ENCODE measurements at places on chromosomes 7 and 10. TPM values are rescaled to one million over a fixed set of nuclear protein-coding genes. Genes with fewer than 3 reads are reported as not detected.

GRCh38 chr10:132103116-132103910, 37.6 kb downstream of the JAKMIP3 start:
- DNase-seq = no peak

GRCh38 chr7:55177068-55177530, 158.3 kb downstream of the EGFR start:
- no peak for DNase-seq

DNA sequence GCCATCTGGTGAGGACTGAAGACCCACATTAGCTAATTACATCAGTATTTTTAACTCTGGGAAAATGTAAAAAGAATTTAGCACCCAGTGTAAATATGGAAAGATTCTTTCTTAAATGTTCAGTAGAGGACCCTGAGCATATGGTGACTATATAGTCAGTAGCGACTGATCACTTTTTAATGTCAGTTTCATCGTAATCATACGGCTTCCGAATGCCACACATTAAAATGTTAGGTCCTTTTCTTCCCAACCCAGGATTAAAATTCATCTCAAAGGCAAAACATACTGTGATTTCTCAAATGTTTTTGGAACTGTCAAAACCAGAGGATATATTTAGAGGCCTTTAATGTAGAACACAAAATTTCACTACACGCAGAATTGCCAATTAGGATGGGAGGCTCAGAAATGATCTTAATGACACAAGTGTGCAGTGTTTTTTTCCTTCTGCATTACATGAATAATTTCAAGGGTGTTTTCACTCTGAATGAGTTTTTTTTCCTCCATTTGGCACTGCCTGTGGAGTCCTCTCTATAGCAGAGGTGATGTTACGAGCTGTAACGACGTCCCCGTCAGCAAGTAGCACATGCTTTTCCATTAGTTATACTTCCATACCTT, 382.7 kb downstream of the PAXIP1 start:
- DNase-seq = no peak

DNA sequence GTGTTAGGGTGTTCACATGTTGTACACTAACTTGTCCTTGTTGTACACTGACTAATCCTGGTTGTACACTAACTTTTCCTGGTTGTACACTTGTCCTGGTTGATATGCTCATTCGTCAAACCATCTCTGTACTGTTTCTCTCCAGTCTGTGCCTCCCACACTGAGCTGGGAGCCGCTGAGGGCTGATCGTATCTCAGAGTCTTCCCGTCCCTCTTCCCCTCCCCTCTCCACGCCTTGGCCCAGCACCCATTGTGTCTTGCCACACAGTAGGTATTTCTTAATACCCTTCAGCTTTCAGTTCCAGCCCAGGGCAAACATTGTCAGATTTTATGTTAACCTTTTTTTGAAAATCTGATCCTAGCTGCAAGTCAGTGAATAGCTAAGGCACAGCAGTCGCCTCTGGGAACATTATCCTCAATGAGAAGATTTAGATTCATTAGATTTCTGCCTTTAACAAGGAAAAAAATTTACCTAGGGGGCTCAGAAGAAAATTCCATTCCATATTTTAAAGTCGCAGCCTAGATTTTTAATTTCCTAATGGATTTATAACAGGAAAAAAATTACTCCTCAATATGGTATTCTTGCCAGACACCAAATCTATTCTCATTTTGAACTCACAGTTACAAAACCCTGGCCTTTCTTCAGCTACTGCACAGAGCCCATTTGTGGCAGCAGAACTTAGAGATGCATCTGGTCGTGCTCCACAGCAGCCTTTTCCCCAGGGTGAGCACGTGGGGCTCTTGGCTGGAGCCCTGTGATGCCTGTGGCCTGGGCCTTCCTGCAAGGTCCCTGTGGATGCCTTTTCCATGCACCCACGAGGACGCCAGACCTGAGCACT, 33.0 kb upstream of the CHST15 start:
- DNase-seq = no peak

- no peak for DNase-seq
Measured at GRCh38 chr7:83836028-83836427, 187.1 kb upstream of the SEMA3E start.

DNA sequence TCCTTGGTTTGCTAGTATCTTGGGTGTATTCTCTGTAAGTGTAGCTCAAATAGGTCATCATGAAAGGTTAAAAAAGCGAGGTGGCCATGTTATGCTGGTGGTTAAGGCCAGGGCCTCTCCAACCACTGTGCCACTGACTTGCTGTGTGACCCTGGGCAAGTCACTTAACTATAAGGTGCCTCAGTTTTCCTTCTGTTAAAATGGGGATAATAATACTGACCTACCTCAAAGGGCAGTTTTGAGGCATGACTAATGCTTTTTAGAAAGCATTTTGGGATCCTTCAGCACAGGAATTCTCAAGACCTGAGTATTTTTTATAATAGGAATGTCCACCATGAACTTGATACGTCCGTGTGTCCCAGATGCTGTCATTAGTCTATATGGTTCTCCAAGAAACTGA, 17.1 kb downstream of the SCD start:
- DNase-seq = no peak

DNA sequence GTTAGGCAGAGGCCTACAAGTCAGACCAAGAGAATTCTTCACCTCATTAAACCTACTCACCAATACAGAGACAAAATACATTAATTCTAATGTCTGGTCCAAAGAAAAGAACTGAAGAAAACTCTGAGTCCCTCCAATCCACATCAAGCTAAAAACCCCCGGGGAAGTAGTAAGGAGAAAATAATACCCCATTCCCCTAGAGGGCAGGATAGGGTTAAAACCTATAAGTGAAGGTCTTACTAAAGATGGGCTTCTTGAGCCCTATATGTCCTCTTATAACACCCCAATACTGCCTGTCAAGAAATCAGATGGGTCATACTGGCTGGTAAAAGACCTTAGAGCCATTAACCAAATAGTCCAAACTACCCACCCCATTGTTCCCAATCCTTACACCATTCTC, 141.3 kb upstream of the TMEM106B start:
- DNase-seq = no peak

DNA sequence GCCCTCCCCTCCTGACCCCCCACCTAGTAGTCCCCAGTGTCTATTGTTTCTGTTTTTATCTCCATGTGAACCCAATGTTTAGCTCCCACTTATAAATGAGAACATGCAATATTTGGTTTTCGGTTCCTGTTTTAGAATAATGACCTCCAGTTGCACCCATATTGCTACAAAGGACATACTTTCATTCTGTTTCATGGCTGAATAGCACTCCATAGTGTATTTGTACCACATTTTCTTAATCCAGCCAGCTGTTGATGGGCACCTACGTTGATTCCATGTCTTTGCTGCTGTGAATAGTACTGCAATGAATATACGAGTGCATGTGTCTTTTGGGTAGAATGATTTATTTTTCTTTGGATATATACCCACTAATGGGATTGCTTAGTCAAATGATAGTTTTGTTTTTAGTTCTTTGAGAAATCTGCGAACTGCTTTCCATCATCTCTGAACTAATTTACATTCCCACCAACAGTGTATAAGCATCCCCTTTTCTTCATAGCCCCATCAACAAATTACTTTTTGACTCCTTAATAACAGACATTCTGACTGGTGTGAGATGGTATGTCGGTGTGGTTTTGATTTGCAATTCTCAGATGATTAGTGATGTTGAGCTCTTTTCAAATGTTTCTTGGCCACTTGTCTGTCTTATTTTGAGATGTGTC, 128.4 kb upstream of the PHYHIPL start:
- no peak for DNase-seq

GRCh38 chr7:75950111-75950681, 35.2 kb downstream of the POR start:
- DNase-seq = no peak

- no peak for DNase-seq
Measured at GRCh38 chr10:77195101-77195500, 442.5 kb downstream of the KCNMA1 start.

DNA sequence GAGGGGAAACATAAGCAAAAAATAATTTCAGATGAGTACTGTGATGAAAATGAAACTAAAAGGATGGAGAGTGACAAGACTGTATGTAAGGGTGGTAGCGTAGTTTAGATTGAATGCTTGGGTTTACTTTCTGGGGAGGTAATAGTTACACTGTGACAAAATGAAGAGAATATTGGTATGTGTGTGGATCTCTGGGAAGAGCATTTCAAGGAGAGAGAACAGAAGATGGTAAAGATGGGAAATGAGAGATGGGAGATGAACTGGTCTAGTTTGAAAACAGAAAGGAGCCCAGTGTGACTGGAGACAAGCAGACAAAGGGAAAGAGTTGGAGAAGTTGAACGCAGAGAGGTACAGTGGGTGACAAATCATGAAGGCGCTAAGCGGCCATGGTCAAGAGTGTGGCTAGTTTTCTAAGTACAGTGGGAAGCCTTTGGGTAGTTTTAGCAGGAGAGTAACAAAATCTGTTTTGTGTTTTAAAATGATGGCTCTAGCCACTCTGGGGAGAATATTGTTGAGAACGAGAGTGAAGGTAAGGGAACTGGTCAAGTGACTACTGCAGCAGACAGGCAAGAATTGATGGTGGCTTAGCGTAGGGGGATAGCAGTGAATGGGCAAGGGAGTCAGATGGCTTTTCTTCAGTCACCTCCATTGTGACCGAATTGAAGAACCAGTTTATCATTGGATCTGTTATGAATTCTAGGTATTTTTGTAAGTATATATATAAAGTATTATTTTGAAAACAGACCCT, 22.6 kb downstream of the PALS2 start:
- DNase-seq = no peak

GRCh38 chr10:47183704-47184041, 116.3 kb upstream of the GDF10 start:
- DNase-seq = no peak

- DNase-seq = no peak
Measured at GRCh38 chr10:29731760-29732159, 97.0 kb upstream of the SVIL start.

- no peak for DNase-seq
Measured at GRCh38 chr10:26832960-26833359, 27.8 kb downstream of the ABI1 start.

DNA sequence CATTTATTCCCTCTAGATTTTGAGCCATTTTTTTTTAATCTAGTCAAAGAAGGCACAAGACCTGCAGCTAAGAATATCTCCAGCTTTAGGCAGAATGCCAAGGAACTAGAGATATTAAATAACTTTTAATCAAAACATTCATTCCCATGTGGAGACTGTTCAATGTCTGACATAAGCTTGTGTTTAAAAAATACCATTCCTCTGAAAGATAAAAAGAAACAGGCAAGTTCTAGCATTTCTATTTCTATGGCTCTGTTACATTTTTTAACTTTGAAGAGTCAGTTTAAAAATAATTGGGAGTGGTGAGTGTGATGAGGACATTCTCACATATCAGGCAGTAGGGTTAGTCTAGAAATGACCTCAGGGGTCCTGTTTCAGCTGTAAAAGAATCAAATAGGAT, 48.0 kb downstream of the RHOBTB1 start:
- DNase-seq = no peak

- no peak for DNase-seq
Measured at GRCh38 chr7:105822806-105823205, 53.6 kb downstream of the ATXN7L1 start.

DNA sequence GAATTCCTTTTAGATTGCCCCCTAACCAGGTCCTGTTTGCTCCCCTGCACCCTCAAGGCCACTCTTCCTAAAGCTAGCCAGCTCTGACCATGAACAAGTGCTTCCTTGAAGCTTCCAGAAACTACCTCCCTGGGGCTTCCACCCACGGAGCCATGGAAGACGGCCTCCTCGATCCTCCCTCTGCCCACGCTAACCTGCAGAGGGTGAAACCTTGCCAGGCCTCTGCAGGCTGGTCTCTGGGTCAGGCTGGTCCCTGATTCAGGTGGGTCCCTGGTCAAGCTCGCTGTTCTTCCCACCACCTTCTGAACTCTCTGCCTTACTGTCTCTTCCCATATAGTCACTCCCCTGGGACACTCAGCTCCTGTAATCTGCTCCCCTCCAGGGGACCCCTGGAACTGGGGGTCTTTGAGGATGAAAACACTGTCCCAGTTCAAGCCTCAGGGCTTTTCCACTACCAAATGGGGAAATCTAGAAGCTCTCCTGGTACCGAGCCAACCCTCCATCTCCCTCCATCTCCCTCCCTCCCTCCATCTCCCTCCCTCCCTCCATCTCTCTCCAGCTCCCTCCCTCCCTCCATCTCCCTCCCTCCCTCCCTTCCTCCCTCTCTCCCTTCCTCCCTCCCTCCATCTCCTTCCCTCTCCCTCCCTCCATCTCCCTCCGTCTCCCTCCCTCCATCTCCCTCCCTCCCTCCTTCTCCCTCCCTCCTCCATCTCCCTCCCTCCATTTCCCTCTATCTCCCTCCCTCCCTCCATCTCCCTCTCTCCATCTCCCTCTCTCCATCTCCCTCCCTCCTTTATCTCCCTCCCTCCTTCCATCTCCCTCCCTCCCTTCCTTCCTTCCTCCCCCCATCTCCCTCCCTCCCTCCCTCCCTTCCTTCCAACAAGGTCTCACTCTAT, 2.9 kb downstream of the MLXIPL start:
- no peak for DNase-seq

GRCh38 chr10:90171014-90171722, 469.8 kb downstream of the KIF20B start:
- DNase-seq = no peak

DNA sequence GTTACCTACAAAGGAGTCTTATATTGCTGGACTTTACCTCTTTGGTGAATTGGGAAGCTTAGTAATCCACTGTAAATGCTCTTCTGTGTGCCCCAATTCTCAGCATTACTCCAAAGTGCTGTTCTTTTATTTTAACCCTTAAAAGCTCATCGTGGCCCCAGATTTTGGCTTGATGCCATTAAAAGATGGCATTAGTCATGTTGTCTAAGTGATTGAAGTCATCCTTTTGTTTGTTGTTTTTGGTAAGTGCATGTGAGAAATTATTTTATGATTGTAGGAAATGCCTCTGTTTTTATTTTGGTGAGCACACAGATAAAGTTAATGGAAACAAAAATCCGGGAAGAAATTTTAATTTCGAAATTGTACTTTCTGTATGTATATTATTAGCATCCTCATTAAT, 82.5 kb upstream of the GATA3 start:
- DNase-seq = no peak

GRCh38 chr10:89454561-89455347, 40.4 kb downstream of the IFIT5 start:
- no peak for DNase-seq

DNA sequence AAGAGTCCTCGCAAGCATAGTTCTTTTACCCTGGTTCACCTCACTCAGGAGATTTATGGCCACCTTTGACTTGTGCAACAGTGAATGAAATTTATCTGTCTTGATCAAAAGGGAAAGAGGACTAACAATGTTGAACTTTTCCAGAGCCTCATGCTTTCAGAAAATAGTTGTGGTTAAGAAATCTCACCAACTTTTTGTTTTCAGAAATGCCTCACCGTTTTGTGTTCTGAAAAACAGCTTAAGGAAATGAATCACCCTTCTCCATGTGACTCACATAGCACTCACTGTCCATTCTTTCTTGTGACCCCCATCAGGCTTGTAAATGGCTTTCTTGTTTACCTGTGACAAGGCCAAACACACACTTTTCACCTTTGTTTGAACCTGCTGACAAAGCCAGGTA, 148.6 kb upstream of the FAM3C start:
- no peak for DNase-seq

GRCh38 chr7:150909200-150909995, 57.1 kb downstream of the AOC1 start:
- no peak for DNase-seq

GRCh38 chr7:37359662-37360444, 88.8 kb downstream of the ELMO1 start:
- no peak for DNase-seq

UCMA gene
- total RNA-seq = not detected

HOXA13 gene
- not detected for total RNA-seq

TWIST1 gene
- total RNA-seq = not detected

SPDYE9 gene
- not detected for total RNA-seq

CYP2C19 gene
- not detected for total RNA-seq

GRID1 gene
- total RNA-seq = 0.35 TPM

ZPBP gene
- not detected for total RNA-seq

DPP6 gene
- total RNA-seq = 4.7 TPM
